ENCODE measurements at places on chromosomes 7 and 10.

GRCh38 chr7:8356071-8356470 lies 77.3 kb upstream of the NXPH1 start:
- DNase-seq, result no peak

DNA sequence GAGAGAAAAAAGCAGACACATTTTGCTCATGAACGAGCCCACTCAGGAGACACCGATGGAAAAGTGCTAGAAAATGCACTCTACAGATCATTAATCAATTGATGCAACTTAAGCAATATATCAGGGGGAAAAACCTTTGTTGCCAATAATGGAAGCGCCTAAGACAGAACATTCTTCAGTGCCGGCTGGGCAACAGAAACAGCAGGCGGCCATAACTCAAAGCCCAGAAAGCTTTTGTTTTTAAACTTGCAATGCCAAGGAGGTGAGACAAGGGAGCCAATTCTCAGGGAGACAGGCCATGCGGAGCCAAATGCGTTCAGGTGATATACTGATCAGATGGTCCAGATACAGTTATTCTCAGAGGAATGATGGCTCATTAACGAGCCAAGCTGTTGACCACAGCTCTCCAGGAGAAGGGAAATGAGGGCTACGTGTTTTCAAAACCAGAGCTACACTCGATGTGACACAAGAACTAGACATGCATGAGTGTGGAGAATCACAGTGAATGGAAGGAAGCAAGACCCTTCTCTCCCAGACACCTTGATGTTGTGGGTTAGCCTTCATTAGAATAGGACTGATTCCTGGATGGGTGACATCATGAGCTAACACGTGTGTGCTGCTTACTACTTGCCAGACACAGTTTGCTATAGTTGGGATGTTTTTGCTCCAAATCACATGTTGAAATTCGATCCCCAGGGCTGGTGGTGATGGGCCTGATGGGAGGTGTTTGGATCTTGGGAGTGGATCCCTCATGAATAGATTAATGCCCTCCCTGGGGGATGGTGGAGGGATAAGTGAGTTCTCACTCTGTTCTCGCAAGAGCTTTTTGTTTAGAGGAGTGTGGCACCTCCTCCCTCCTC lies 79.1 kb upstream of the KCNMA1 start:
- DNase-seq, result no peak

DNA sequence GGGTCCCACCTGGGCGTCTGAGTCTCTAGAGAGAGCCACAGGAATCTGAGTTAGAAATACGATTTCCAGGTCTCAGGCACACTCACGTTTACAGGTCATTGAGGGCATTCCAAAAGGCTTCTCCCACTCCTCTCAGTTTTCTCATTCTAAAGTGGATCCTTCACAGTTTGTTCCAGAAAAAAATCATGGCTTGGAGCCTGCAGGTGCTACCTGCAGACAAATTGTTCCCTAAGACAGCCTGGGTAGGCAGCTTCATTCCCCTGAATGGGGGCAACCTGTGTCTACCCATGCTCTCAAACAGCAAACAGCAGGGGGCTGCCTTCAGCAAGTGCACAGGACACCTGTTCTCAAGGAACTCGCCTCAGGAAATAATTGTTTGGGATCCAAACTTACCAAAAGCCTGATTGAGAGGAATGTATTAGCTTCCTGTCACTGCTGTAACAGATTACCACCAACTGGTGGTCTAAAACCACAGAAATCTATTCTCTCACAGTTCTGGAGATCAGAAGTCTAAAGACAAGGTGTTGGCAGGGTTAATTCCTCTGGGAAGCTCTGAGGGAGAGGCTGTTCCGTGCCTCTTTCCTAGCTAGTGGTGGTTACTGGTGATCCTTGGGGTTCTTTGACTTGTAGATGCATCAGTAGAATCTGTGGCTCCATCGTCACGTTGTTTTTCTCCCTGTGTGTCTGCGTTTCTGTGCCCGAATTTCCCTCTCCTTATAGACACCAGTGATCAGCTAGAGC lies 117.2 kb downstream of the RAB11FIP2 start:
- DNase-seq, result no peak

GRCh38 chr7:159065852-159066480 lies 78.7 kb downstream of the VIPR2 start:
- DNase-seq, result no peak

DNA sequence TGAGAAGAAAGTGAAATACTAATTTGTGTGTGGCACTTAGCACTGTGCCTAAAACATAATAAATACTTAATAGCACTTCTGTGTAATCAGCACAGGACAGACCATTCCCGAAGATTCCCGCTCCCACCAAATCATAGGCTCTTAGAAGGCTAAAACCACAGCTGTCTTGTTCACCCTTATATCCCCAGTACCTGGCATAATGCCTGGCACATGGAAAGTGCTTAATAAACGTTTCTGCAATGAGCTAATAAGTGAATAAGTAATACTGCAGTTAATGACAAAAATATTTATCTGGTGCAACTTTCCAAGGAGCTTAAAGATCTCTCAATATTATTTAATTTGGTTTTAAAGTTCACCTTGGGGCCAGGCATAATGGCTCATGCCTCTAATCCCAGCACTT lies 43.2 kb downstream of the MTURN start:
- DNase-seq, result no peak

DNA sequence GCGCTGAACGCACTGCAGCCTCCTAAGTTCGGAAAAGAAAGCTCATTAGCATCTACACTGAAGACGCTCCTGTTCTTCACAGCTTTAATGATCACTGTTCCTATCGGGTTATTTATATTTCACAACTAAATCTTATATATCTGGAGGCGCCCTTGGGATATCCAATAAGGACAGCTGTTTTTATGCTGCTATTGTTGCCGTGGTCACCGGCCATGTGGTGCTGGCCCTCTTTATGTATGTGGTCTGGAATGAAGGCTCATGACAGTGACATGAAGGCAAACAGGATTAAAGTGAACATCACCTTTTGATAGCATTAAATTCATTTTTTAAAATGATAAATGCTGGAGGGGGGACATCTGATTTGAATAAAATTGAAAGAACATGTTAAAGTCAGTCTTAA lies 8.8 kb downstream of the BLVRA start:
- DNase-seq, result no peak

- peak; percentile 46 for DNase-seq
Measured at GRCh38 chr7:8724080-8724718, 290.8 kb downstream of the NXPH1 start.

DNA sequence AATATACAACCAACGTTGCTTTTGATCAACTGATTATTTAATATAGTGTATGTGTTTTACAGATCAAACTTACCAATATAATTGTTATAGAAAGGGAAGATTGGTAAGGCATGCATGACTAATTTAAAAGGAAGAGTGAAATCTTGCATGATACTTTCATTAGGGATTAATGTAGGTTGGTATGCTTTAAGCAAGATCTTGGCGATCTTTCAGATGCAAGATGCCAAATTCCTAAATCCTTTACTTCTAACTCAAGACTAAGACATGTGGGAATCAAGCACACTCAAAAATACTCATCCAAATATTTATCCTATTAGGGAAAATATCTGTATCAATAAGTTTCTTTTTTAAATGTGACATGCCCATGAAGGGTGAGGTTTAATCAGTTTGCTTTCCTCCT lies 321.4 kb upstream of the MEOX2 start:
- DNase-seq, result no peak

- DNase-seq, result no peak
Measured at GRCh38 chr10:124494046-124494807, 32.6 kb downstream of the LHPP start.

GRCh38 chr10:114258274-114258840 lies 19.3 kb downstream of the VWA2 start:
- no peak for DNase-seq

GRCh38 chr10:75596930-75597620 lies 165.7 kb downstream of the LRMDA start:
- DNase-seq, result no peak

- no peak for DNase-seq
Measured at GRCh38 chr10:15660990-15661389, 58.7 kb downstream of the ITGA8 start.

- peak; percentile 64 for DNase-seq
Measured at GRCh38 chr10:78850644-78851435, 217.9 kb upstream of the ZMIZ1 start.

DNA sequence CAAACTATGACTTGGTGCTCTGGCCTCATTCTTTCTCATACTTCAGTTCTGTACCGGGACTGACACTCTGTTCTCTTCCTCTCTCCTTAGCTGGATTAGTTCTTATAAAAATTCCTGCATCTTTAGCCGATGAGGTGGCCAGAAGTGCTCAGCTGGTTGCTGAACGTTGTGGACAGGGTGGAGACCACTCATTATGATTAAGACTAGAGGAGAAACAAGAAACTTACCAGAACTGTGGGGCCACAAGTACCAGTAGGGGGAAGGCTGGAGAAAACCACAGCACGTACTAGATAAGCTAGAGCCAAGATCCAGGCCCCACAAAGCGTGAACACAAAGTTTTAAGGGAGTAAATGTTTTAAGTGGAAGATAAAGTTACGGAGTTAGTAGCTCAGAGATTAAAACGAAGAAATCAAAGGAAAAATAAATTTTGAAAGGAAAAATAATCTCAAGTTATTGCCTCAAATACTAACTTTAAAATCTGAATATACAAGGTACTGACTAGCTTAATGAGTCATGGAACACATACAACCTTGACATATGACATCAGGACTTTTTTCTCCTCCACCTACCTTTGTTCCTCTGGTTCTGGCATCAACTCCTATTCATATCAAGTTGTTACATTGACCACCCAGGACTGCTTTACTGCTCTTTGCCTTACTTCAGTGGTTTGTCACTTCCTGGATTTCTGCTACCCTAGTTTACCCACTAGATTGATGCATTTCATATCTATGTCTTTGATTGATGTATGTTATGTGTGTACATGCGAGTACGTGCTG lies 469.0 kb downstream of the TFEC start:
- no peak for DNase-seq

GRCh38 chr10:132838346-132838970 lies 52.5 kb upstream of the NKX6-2 start:
- DNase-seq, result no peak

- no peak for DNase-seq
Measured at GRCh38 chr7:41507686-41508268, 195.1 kb downstream of the INHBA start.

- DNase-seq, result no peak
Measured at GRCh38 chr7:85595750-85596178, 408.9 kb upstream of the SEMA3D start.

GRCh38 chr10:124356701-124357560 lies 61.8 kb downstream of the OAT start:
- DNase-seq, result no peak

DNA sequence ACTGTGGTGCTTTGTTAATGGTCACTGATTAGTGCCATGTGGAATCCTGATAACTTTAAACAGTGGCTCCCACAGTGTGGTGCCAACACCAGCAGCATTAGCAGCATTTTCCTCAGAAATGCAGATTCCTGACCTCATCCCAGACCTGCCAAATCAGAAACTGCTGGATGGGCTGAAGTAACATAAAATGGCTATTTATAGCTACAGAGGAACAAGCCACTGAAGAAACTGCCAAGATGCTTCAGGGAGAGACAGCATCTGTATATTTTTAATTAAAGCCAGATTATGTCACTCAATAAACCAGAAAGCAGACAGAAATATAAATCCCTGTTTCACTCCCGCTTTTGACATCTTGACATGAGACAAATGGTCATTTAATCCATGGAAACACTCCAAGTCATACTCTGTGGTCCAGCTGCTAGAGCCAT lies 178.5 kb downstream of the AMPH start:
- no peak for DNase-seq

DNA sequence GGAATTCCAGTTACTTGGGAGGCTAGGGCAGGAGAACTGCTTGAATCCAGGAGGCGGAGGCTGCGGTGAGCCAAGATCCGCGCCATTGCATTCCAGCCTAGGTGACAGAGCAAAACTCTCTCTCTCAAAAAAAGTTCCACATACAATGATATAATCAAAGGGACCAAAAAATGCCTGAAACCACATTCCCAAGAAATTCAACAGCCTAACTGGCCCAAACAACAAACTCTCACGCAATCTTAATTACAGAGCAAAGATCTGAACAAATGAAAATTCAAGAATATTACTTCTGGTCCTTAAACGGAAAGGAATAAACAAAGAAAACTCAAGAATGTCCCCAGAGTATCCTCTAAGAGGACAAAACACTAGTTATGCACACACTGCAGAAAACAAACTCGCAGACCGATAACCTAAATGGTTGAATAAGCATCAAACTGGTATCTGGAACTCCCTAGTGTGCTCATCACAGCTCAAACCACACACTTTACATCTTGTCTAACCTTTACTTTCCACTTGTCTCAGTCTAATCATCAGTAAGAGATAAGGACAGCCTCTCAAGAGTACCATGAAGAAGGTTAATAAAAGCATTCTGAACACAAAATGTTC lies 3.7 kb downstream of the OGA start:
- DNase-seq, result no peak

DNA sequence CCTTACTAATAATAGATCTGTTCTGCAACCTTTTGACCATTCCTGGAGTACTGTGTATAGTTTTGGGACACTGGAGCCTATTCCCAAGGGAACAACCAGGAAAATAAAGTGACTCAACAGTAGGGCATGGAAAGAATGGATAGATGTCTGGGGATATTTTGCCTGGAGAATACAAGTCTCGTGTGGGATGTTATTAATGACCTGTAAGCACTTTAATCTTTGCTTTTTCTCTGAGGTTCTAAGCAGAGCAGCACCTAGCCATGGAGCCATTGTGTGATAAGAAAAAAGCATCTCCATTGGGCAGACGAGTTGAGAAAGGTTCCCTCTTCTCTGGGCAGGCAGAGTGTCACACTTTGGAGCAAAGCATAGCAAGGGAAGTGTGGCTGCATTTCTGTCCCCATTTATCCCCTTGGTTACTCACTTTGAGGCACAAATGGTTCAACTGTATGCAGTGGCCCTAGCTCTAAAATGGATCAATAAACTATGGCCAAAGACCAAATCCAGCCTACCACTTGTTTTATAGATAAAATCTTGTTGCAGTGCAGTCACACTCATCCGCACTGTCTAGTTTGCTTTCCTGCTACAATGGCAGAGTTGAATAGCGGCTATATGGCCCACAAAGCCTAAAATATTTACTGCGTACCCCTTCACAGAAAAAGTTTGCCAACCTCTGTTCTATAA lies 21.0 kb upstream of the CCDC71L start:
- DNase-seq, result no peak

DNA sequence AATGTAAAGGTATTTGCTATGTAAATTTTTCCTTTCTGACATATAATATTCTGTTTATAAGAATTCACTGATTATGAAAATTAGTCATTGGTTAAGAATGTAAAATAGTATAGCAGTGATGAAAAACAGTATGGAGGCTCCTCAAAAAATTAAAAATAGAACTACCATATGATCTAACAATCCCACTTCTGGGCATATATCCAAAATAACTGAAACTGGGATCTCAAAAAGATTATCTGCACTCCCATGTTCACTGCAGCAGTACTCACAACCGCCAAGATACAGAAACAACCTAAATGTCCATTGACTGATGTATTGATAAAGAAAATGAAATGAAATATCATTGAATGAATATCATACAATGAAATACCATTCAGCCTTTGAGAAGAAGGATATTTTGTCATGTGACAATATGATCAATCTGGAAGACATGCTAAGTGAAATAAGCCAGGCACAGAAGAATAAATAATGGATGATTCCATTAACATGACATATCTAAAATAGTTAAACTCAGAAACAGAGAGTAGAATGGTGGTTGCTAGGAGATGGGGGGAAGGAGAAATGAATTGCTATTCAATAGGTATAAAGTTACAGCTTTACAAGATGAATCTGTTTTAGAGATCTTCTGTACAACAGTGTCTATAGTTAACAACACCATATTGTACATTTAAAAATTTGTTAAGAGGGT lies 14.0 kb downstream of the C10orf88 start:
- no peak for DNase-seq
